ENCODE measurements at places on chromosomes 12 and 14.
A peak's percentile ranks its signal among the peaks of the same experiment; 100 is the strongest.

DNA sequence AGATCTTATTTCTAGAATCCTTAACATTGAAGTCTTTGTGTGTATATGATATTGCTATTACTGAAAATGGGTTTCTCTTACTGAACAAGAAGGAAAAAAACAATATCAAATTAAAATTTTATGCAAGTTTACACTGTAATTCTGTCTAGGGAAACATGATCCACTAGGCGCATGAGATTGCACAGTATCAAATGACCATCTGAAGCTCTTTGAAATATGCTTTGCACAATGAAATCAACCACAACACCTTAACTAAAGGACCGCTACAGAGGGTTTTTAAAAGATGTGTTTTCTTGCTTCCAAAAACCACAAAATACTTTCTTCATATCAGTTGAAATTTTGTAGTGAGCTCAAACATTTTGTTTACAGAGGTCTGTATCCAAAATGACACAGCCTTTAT, 15.1 kb upstream of the KERA start:
- DNase-seq = no peak

DNA sequence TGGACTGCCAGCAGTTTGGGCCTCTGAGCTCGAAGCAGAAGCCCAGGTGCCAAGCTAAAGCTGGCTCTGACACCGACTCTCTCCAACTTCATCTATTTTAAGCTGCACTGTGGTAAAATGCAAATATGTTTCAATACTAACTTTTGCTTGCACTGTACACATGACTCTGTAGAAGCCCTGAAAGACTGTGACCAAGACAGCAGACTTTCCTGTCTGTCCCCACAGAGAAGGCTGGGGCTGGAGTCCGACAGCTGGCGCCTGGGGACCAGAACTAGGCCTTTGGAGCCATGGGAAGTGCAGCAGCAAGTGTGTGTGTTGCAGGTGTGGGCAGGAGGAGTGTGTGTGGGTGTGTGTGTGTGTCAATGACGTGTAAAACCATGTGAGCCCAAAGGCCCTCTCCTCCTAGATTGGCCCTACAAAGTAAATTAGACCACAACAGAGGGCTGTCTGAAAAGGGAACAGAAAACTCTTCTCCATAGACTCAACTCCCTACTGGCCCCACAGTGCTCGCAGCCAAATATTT, 16.4 kb upstream of the RAB35 start:
- DNase-seq = peak; percentile 68

GRCh38 chr12:89350630-89351488, 1.4 kb downstream of the DUSP6 start:
- DNase-seq = peak; percentile 9

- DNase-seq = no peak
Observed at GRCh38 chr14:74824997-74825396, 50.9 kb downstream of the PROX2 start.

- no peak for DNase-seq
Observed at GRCh38 chr14:100688598-100689461, 37.9 kb upstream of the DLK1 start.

DNA sequence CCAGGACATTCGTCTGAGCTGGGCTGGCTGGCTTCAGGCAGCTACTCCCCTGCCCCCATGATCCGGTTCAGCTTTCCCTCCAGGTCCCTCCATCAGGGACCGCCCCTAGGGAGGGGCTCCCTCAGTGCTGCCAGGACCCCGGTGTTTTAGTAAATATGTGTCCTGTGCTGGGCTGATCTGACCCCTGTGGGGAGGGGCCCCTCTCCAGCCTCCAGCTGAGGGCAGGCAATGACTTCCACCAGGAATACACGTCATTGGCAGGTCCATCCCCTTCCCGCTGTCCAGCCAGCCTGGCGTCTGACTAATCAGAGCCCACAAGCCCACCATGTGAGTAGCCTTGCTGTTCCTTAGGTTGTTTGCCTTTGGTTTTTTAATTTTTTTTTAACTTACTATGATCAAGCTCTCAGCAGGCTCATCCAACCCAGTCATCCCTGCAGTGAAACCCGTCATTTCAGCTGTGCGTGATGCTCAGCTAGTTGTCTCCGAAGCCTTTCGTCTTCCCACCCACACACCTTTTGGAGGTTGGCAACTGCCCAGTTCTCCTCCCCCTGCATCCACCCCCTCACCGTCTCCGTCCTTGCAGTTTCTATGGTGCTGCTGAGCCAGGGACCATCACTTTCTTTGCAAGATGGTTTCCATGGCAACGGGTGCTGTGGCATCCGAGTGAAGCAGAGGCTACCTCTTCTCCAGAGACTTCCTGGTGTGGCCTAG, 16.0 kb upstream of the SERPINA4 start:
- DNase-seq = no peak

DNA sequence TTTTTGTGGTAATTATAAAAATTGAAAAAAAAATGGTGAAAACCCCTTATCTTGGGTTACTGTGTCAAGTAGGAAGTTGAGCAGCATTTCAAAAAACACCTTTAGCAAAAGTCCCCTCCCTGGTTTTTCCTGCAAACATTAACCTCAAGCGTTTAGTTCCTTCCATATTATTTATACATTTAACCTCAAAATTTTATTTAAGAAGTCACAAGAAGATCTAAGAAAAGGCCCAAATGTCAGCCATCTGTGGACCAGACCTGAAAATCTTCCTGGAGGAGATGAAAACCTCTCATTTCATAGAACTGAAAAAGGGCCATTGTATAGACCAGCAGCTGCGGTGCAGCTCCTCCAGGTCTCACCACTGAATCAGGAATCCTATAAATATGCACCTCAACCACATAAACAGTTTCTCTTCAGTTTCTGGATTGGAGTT, 40.4 kb upstream of the BTG1 start:
- no peak for DNase-seq

DNA sequence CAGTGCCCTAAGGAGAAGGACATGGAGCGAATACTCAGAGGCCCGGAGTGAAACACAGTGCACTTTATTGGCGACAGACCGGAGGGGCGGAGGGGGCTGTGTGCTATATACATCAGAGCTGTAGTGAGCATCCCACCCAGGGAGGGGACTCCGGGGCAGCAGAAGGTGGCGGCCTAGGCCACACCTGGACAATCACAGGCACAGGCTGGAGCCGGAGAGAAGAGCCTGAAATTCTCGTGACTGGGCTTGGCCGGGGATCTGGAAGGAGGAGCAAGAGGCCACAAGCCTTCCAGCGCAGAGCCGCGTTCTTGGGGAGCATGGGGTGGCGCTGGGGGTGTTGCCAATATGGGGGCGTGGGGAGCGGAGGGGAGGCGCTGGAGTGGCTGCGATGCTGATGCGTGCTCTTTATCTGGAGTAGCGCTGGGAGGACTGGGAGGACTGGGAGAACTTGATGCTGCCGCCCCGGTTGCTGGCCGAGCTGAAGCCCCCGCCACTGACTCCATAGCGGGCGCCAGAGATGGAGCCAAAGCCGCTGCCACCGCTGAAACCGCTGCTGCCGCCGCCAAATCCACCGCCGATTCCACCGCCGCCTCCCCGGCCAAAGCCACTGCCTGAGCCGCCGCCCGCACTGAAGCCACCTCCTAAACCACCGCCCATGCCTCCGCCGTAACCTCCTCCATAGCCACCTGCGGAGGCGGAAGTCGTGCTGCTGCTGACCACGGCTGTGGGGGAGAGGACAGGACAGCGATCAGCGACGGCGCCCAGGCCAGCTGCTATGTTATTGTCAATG, 6.1 kb downstream of the KRT3 start:
- no peak for DNase-seq

GRCh38 chr12:10400829-10401228, 8.7 kb downstream of the KLRC4 start:
- no peak for DNase-seq

DNA sequence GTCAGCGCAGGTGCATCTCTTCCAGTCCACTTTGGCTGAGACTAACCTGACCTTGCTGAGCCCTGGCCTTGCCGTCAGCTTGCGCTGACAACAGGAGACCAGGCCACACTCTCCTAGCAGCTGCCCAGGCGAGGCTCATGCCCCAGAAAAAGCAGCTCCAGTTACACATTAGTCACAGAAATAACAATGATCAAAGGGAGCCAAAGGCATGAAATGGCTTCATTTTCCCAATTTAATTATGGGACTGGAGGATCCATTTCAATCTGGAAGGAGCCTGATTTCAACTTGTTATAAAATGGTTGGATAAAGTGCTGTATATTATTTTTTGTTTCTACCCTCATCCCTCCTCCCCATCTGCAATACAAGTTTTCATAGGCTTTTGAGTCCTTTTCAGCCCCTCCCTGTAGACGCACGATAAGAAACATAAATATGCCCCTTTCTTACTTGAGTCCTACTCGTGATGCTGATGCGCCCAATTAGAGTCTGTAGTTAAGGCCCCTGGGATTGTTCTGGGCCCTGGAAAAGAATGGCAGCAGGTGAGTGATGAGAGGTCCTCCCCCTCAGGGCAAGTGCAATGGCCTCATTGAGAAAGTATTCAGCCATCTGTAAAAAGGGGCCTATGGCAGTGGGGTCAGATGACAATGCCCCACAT, 376.0 kb downstream of the C12orf75 start:
- DNase-seq = no peak

DNA sequence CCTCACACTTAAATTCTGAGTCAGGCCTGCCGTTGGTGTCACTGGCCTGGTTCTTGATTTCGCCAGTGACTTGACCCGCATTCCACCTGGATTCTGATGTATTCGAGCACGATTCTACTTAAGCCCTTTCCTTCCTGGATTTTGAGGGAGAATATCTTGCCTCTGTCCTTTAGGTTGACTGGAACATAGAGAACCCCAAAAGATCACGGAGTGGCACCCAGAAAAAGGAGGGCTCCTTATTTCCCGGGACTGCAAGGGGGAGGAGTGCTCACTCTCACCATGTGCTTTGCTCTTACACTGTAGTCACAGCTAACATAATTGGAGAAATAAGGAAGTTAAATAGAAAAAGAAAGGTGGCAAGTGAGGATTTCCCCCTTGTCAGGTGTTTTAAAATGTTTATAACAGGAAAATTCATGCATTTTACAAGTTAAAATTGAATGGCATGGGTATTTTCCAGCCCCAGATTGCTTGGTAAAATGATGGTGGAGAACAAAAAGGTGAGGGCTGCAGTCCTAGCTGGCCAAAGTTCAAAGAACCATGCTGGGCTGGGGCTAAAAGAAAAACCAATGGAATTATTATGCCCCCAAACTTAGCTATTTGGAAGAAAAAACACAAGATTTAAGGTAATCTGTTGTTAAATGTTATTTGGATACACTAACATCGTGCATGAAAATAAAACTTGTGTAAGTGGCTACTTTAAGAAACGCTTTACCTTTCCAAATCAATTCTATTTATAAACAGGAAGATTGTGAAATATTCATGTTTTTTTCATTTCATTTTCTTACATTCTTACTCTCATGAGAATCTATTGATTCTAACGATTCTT, 8.9 kb downstream of the FOXA1 start:
- no peak for DNase-seq

GRCh38 chr14:71336489-71337192, 429.4 kb downstream of the PCNX1 start:
- DNase-seq = no peak

- no peak for DNase-seq
Observed at GRCh38 chr14:85907536-85907935, 377.6 kb downstream of the FLRT2 start.

- no peak for DNase-seq
Observed at GRCh38 chr12:120879718-120880300, 24.3 kb downstream of the SPPL3 start.

- DNase-seq = no peak
Observed at GRCh38 chr14:39043352-39043943, 59.6 kb downstream of the SEC23A start.

GRCh38 chr12:112450725-112451124, 32.0 kb downstream of the PTPN11 start:
- no peak for DNase-seq

- no peak for DNase-seq
Observed at GRCh38 chr12:65707051-65707450, 117.2 kb upstream of the HMGA2 start.

DNA sequence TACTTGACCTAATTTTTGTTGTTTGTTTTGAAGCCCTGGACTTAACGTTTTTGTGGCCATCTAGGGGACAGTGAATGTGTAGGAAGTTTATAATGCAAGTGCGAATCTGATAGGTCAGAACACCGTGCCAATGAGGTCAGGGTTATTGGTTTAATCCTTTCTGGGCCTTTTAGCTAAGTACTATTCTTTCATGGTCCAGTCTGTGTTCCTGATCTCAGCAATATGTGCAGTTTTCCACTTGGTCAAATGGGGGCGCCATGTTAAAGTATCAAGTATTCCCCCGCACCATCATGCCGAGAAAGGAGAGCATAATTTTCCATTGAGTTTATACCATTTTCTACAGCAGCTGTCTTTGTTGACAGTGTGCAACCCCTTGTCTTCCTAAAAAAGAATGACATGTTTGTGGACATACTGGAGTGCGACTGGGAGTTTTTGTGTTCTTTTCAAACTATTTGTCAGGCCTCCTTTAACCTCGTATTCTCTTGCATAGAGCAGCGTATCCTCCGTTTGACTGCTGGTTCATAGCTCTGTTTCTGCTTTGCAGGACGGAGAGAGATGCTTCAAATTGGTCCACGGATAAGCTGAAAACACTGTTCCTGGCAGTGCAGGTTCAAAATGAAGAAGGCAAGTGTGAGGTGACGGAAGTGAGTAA, 1.3 kb downstream of the AHSA1 start:
- DNase-seq = no peak

DNA sequence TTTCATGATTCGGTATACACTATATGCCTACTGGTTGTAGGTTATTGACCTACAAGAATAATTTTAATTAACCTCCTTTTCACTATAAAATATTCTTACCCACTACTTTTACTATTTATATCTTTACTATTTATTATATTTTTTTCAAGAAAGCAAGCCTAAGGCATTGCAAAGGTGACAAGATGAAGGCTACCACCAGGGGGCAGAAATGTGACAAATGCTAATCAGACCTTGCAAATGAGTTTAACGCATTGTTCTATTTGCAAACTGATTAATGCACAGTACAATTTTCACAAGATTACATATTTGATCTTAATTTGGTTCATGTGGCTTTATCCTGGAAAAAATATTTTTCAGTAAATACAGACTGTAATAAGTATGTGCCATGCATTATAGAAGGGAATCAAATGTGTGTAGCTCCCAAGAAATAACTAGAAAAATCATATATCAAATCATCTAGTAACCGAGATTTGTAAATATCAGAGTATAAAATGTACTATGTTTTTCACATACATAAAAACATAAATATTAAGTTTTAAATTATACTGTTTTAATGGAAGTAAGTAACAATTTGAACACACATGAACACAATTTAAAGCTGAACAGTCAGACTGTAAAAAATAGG, 107.0 kb downstream of the ADAMTS20 start:
- DNase-seq = no peak

DNA sequence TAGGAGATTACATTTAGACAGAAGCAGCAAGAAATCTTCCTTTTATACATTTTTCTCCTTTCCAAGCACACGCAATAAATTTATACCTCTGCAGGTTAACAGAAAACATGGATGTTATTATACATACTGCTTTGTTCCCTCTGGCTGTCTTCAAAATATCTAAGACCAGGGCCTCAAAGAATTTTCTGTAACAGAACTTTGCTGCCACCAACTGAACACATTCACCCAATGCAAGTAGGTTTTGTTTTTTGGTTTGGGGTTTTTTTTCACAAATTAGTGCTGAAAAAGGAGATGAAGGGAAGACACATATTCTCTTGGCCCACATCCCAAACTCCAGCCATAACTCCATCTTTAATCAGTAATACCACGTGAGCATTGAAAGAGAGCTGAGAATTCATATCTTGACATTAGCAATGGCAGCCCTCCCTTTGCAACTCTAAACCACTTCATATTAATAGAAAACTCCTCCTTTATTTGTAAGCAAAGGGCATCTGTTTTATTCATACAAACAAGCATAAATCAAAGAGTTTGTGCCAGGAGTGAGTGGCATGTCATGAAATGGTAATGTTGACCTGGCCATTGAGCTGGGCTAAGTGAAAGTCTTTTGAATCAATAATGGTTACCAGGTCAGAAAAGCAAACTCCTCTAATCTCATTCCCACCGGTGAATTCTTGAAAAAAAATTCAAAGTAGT, 150.8 kb upstream of the FSCB start:
- DNase-seq = no peak
